ENCODE measurements at places on chromosomes 1 and 21. TPM values are rescaled to one million over a fixed set of nuclear protein-coding genes. Genes with fewer than 3 reads are reported as not detected.
A peak's percentile ranks its signal among the peaks of the same experiment; 100 is the strongest.

- H3K4me1 ChIP-seq = peaks cover 47% of the 10 kb centered on the region
- H3K36me3 ChIP-seq = no peaks in the 10 kb centered on the region
- no peak overlapping the region for H3K27ac ChIP-seq
- DNase-seq = no peak
- H3K27me3 ChIP-seq = no peaks in the 10 kb centered on the region
These were observed 29.1 kb downstream of the CHML start for GRCh38 chr1:241611063-241611462.

DNA sequence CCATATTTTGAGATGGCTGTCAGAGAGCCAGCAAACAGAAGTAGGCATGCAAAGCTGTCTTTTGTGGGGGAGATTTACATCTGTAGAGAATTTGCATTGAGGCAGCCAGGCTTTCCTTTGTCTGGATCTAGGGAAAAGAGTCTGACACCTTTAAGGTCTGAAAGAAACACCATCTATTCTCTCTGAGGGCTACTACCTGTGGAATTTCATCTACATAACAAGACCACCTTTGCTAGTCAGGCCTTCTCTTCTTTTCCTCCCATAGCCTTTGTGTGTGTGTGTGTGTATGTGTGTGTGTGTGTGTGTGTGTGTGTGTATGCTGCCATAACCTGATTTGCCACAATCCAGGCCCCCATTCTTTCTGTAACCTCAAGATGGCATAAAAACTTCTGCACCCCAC is 28.4 kb upstream of the DMRTB1 start:
- H3K27me3 ChIP-seq = peaks cover 50% of the 10 kb centered on the region
- H3K27ac ChIP-seq = no peak overlapping the region
- H3K36me3 ChIP-seq = no peaks in the 10 kb centered on the region
- H3K4me3 ChIP-seq = no peak overlapping the region

GRCh38 chr1:111961016-111961415 is 28.5 kb downstream of the KCND3 start:
- no peak overlapping the region for H3K4me3 ChIP-seq
- H3K36me3 ChIP-seq = no peaks in the 10 kb centered on the region
- H3K4me1 ChIP-seq = no peaks in the 10 kb centered on the region

GRCh38 chr1:183374825-183375224 is 43.4 kb downstream of the NMNAT2 start:
- H3K27me3 ChIP-seq = peaks cover 28% of the 10 kb centered on the region
- no peak overlapping the region for H3K4me3 ChIP-seq
- no peak overlapping the region for H3K27ac ChIP-seq
- DNase-seq = no peak

GRCh38 chr1:29100487-29100886 is 23.2 kb downstream of the TMEM200B start:
- no peaks in the 10 kb centered on the region for H3K36me3 ChIP-seq
- DNase-seq = no peak
- H3K4me3 ChIP-seq = no peak overlapping the region

- peaks cover 42% of the 10 kb centered on the region for H3K27me3 ChIP-seq
- H3K4me1 ChIP-seq = no peaks in the 10 kb centered on the region
- no peak for DNase-seq
- H3K36me3 ChIP-seq = peaks cover 2% of the 10 kb centered on the region
These were observed 31.9 kb upstream of the TACSTD2 start for GRCh38 chr1:58608945-58609344.

GRCh38 chr1:32939655-32940371 is 24.8 kb downstream of the RNF19B start:
- H3K27ac ChIP-seq = no peak overlapping the region
- no peak overlapping the region for H3K4me3 ChIP-seq
- H3K4me1 ChIP-seq = peaks cover 3% of the 10 kb centered on the region
- H3K36me3 ChIP-seq = peaks cover 45% of the 10 kb centered on the region

DNA sequence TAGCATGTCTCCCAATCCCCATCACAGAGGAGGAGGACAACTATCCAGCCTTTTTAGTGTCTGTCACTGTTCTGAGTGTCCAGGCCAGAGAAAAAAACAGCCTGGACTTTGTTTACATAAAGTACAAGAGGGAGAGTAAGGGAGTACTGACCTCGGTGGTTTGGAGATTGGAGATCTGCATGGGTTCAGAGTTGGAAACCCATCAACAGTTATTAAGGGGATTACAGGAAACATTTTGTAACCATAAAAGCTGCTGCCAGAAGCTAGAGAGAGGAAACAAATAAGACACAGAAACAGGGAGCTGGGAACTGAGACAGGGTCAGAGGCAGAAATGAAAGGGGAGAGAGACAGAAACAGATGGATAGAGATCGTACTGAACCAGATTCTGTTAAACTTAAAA is 131.5 kb upstream of the CTTNBP2NL start:
- no peaks in the 10 kb centered on the region for H3K4me1 ChIP-seq
- H3K27ac ChIP-seq = no peak overlapping the region
- no peak for DNase-seq

DNA sequence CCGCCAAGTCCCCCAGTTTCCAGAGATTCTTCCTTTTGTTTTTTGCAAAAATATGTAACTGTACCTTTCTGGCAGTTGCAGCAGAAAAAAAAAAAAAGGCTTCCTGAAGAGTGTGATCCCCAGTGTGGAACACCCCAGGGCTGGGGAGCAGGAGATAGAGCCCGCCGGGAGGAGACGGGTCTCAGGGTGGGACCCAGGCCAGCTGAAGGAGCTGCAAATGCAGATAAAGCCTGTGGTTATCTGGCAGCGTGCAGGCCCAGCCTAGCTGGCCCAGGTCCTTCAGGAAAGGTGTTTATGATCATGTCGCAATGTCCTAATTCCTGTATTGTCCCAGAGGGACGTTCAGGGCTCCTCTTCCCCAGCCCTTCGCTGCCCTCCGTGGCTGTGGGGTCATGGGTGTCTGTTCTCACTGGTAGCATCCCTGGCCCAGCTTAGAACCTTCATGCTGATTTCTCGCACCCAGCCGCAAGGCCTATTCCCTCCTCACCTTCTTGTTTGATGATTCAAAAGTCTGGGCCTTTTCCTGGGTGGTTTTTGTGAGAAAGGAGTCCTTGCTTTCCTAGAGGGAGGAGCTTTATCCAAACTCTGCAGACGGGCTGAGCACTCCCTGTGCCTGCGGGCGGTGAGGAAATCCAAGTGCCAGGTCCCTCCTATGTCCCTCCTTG is 26.2 kb downstream of the RNF187 start:
- H3K4me1 ChIP-seq = no peaks in the 10 kb centered on the region
- no peak overlapping the region for H3K4me3 ChIP-seq
- no peak overlapping the region for H3K27ac ChIP-seq
- no peak for DNase-seq
- no peaks in the 10 kb centered on the region for H3K36me3 ChIP-seq
- H3K27me3 ChIP-seq = peaks cover 68% of the 10 kb centered on the region

DNA sequence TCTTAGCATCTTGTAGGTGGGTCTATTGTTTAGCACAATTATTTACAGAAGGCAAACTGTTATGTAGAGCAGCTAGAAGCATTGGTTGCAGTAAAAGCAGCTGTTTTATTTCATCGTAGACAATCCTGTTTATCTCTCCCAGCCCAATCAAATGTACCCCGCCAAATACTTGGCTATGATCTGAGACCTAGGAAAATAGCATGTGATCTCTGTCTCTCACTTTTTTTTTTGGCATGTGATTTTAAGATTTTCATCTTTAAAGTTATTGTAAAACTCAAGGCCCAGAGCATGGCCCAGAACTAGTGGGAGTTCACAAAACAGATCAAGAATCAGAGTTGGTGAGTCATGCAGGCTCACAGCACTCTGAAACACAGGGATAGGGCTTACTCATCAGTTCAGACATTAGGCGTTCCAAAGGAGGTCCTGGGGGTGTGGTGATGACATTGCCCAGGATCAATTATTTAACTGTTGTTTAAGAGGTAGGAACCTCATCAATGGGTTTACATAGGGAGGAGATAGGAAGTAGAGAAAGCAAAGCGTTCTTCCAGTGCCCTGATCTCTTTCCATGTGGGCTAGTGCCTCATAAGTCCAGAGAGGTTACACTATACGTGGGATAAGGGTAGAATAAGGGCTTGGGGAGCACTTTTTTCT is 40.2 kb downstream of the TBX19 start:
- DNase-seq = no peak
- H3K4me3 ChIP-seq = no peak overlapping the region
- peaks cover 15% of the 10 kb centered on the region for H3K36me3 ChIP-seq
- peaks cover 26% of the 10 kb centered on the region for H3K4me1 ChIP-seq
- H3K27ac ChIP-seq = peak overlapping the region; percentile 88

- DNase-seq = no peak
- H3K27me3 ChIP-seq = peaks cover 2% of the 10 kb centered on the region
- no peaks in the 10 kb centered on the region for H3K36me3 ChIP-seq
- H3K4me1 ChIP-seq = no peaks in the 10 kb centered on the region
These were observed 423.0 kb downstream of the RPS6KC1 start for GRCh38 chr1:213474054-213474453.

- DNase-seq = no peak
- H3K27ac ChIP-seq = no peak overlapping the region
- no peaks in the 10 kb centered on the region for H3K36me3 ChIP-seq
- H3K4me3 ChIP-seq = no peak overlapping the region
These were observed 208.5 kb downstream of the TTLL7 start for GRCh38 chr1:83790446-83790845.

GRCh38 chr1:242146652-242147051 is 147.8 kb upstream of the MAP1LC3C start:
- H3K27ac ChIP-seq = no peak overlapping the region
- no peaks in the 10 kb centered on the region for H3K36me3 ChIP-seq
- no peaks in the 10 kb centered on the region for H3K27me3 ChIP-seq
- no peak for DNase-seq
- no peak overlapping the region for H3K4me3 ChIP-seq

GRCh38 chr1:184253921-184254320 is 132.9 kb upstream of the C1orf21 start:
- H3K4me1 ChIP-seq = no peaks in the 10 kb centered on the region
- H3K36me3 ChIP-seq = no peaks in the 10 kb centered on the region
- no peak overlapping the region for H3K4me3 ChIP-seq
- H3K27ac ChIP-seq = no peak overlapping the region

GRCh38 chr1:119310301-119310700 is 58.3 kb upstream of the HAO2 start:
- no peaks in the 10 kb centered on the region for H3K36me3 ChIP-seq
- no peaks in the 10 kb centered on the region for H3K4me1 ChIP-seq
- no peak overlapping the region for H3K4me3 ChIP-seq

DNA sequence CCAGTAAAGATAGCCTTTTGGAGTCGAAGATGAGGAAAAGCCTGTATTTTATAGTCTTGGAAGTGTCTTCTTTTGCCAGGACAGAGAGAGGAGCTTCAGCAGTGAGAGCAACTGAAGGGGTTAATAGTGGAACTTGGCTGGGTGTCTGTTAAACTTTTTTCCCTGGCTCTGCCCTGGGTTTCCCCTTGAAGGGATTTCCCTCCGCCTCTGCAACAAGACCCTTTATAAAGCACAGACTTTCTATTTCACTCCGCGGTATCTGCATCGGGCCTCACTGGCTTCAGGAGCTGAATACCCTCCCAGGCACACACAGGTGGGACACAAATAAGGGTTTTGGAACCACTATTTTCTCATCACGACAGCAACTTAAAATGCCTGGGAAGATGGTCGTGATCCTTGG is at the start of gene VCAM1:
VCAM1 (plus strand) TSS at position 253 of the 400 bp plus-strand sequence; CDS start at position 372, 119 bp downstream.
- no peaks in the 10 kb centered on the region for H3K27me3 ChIP-seq
- DNase-seq = no peak
- peak within 1 kb of the TSS; percentile 71 for H3K27ac ChIP-seq
- no peaks in the 10 kb centered on the region for H3K36me3 ChIP-seq

DNA sequence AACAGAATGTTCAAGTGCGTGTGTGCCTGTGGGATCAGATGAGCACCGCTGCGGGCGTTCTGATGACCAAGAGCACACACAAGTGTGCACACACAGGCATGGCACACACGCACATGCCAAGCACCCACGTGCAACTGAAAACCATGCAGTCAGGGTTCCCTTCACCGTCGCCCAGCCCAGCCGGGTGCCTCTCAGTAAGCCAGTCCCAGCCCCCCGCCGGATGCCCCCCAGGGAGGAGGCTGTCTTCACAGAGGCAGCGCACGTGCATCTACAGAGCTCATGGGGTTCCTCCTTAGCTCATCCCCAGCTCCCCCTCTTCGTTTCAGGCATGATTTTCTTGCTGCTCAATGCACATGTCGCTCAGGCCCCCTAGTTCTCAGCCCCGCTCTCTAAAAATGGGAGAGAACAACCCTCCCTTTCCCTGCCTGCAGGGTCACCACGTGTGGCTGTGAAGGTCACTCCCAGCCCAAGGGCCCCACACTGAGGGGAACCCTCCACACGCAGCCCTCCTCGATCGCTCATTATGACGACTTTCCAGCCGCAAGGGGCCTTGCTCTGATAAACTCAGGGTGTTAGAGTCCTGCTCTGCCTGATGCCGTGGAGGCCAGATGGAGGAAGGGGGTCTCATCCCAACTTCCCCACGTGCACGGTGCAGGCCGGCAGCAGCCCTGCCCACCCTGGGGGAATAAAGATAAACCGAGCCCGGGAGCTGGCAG is 30.4 kb upstream of the ARHGEF16 start:
- H3K4me1 ChIP-seq = peaks cover 11% of the 10 kb centered on the region
- H3K36me3 ChIP-seq = no peaks in the 10 kb centered on the region
- H3K4me3 ChIP-seq = no peak overlapping the region

DNA sequence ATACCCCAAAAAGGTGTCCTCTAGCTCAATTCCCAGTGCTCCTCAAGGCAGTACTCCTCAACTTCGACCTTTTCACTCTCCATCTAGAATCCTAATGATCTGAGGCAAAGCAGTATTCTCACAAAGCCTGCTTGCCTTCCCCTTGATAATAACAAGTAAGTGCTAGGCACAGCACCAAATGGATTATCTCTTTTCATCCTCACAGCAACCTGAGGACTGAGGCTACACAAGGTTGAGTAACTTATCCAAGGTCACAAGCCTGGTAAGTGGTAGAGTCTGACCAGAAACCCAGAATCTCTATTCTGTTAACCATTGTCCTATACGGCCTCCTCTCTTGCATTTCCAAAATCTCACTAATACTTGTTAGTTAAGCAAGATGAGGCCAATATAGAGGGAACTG is 5.1 kb downstream of the SYDE2 start:
- DNase-seq = no peak
- no peak overlapping the region for H3K4me3 ChIP-seq
- H3K36me3 ChIP-seq = no peaks in the 10 kb centered on the region
- no peaks in the 10 kb centered on the region for H3K27me3 ChIP-seq

The KCNA2 gene
- 0.05 TPM for total RNA-seq

The NTRK1 gene
- total RNA-seq = not detected

The LTN1 gene
- 26.2 TPM for total RNA-seq

The LCE1F gene
- not detected for total RNA-seq

The PPIAL4G gene
- not detected for total RNA-seq

The ADAM30 gene
- not detected for total RNA-seq

The GBP5 gene
- total RNA-seq = not detected

Data from osteocyte (in vitro differentiated cells).